ENCODE measurements at places on chromosomes 6 and 20. TPM values are rescaled to one million over a fixed set of nuclear protein-coding genes. Genes with fewer than 3 reads are reported as not detected.

Gene CHRNA4
- total RNA-seq = not detected

Gene CDH26
- 0.09 TPM for total RNA-seq

DNA sequence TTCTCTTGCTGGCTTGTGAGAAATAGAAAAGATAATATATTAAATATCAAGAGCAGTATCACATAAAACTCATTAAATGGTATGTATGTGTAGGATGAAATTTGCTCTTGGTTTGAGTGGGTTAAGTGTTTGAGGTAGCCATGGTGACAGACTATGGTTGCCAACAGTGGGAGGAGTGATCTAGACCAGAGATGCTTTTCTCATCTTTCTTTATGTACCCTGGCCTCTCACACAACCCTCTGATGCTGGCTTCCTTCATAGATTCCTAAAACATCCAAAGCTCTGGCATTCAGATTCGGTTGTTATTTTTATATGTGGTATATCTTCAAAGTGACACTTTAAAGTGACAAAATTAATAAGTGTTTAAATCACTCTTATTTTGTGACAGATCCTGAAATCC, 9.0 kb upstream of the MLIP start:
- no peaks in the 10 kb centered on the region for H3K36me3 ChIP-seq
- no peaks in the 10 kb centered on the region for H3K4me1 ChIP-seq
- no peak overlapping the region for H3K4me3 ChIP-seq

DNA sequence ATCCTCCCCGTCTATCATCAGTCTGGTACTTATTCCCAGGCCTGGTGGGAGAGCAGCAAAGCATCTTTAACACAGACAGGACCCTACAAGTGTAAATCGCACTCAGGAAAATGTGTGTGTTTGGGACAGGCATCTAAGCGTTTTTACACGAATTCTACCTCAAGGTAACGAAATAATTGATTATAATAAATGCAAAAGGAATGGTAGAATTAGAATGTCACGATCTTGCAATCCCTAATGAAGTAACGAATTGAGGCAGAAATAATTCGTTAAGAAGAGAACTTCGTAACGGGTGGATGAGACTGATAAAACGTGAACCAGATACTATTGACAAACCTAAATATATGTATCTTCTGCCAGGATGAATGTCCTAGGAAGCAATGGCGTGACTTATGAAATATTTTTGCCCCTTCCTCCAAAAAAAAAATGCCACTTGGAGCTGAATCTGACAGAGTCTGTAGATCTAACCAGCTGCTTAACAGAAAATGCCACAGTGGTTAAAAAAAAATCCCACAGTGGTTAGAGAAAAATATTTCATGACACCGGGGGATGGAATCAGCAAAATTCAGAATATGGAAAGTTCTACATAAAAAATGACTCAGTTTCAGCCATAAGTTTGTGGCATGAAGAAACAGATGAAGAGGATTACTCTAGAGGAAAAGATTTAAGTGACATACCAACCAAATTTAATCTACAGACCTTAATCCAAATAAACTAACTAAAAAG, 68.7 kb downstream of the F13A1 start:
- no peak overlapping the region for H3K27ac ChIP-seq
- H3K36me3 ChIP-seq = no peaks in the 10 kb centered on the region
- DNase-seq = no peak
- H3K4me1 ChIP-seq = no peaks in the 10 kb centered on the region

DNA sequence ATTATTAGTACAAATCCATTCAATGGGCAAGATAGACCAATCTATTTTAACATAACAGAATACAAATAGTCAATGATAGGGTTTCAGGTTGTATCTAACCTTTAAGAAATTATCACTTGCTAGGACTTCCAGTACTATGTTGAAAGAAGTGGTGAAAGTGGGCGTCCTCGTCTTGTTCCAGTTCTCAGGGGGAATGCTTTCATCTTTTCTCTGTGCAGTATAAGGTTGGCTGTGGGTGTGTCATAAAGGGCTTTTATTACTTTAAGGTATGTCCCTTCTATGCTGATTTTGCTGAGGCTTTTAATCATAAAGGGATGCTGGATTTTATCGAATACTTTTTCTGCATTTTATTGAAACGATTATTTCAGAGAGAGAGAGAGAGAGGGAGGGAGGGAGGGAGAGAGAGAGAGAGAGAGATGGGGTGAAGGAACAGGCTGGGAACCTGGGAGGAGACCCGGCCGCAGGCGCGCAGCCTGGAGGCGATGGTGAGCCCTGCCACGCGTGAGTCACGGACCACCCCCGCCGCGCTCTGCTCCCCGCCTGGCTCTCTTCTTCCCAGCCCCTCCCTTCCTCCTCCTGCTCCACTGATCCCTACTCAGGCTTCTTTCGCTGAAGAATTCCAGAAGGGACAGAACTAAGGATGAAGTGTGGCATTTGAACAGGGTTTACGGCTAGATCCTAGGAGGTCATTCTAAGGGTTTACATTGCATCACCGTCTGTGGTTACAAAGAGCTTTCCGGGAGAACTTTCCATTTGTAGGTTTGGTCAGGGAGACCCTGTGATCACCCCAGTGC, 45.5 kb upstream of the HLA-E start:
- H3K36me3 ChIP-seq = no peaks in the 10 kb centered on the region
- H3K4me1 ChIP-seq = peaks cover 8% of the 10 kb centered on the region
- no peak overlapping the region for H3K27ac ChIP-seq
- H3K27me3 ChIP-seq = peaks cover 57% of the 10 kb centered on the region
- no peak for DNase-seq
- no peak overlapping the region for H3K4me3 ChIP-seq

GRCh38 chr6:22888163-22888752, 318.9 kb downstream of the HDGFL1 start:
- no peak overlapping the region for H3K4me3 ChIP-seq
- peaks cover 57% of the 10 kb centered on the region for H3K4me1 ChIP-seq
- no peak for DNase-seq
- H3K36me3 ChIP-seq = no peaks in the 10 kb centered on the region

DNA sequence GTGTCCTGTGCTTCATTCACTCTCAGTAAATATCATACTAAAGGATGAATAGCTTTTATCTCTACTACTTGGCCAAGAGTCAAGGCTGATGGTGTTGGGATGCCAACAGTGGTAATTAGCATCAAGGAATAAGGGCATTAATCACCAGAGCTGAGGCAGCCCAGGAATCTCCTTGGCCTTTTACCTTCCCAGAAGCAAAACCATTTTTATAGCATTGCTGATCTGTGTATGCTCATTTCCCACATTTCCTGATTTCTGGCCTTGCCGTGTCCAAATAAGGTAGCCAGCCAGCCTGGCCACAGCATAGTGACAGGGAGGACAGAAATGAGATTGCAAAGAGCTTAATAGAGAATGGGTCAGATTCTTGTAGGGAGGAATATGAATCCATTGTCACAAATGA, 76.7 kb upstream of the FOXO3 start:
- no peak for DNase-seq
- no peak overlapping the region for H3K27ac ChIP-seq
- H3K27me3 ChIP-seq = no peaks in the 10 kb centered on the region
- H3K36me3 ChIP-seq = peaks cover 24% of the 10 kb centered on the region

GRCh38 chr6:80793411-80793810, 686.9 kb downstream of the BCKDHB start:
- no peak overlapping the region for H3K27ac ChIP-seq
- H3K27me3 ChIP-seq = no peaks in the 10 kb centered on the region
- H3K36me3 ChIP-seq = no peaks in the 10 kb centered on the region
- no peak for DNase-seq

GRCh38 chr6:40342723-40343122, 244.4 kb downstream of the LRFN2 start:
- H3K36me3 ChIP-seq = peaks cover 5% of the 10 kb centered on the region
- H3K4me3 ChIP-seq = no peak overlapping the region
- no peaks in the 10 kb centered on the region for H3K4me1 ChIP-seq
- H3K27ac ChIP-seq = no peak overlapping the region

DNA sequence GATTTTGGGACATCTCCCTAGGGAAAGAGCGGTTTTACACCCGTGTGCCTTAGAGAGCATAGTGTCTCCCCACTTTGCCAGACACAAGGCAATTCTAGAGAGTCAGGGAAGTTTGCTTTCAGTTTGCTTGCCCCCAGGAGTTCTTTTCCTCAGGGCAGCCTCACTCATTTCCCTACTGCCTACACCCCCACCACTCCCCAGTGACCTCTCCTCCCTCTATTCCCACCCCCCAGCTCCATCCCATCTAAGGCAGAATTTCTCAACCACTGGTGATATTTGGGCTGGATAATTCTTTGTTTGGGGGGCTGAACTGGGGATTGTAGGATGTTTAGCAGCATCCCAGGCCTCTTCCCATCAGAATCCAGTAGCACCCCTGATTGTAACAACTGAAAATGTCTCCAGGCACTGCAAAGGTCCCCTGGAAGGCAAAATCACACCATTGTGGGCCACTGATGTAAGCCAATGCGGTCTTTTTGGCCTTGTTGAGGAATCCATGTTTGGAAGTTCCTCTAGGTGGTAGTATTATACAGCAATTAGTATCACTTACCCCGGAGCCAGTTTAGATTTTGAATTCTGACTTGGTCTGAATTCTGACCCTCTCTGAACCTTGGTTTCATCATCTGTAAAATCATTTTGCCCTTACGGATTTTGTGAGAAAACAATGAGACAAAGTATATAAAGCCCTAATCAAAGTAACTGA, 1.3 kb downstream of the EPPIN start:
- H3K27ac ChIP-seq = no peak overlapping the region
- no peaks in the 10 kb centered on the region for H3K36me3 ChIP-seq
- peak; percentile 14 for DNase-seq
- H3K4me3 ChIP-seq = no peak overlapping the region

GRCh38 chr6:91181416-91181815, 594.5 kb upstream of the MAP3K7 start:
- DNase-seq = no peak
- H3K4me1 ChIP-seq = no peaks in the 10 kb centered on the region
- no peak overlapping the region for H3K27ac ChIP-seq
- H3K36me3 ChIP-seq = no peaks in the 10 kb centered on the region
- no peaks in the 10 kb centered on the region for H3K27me3 ChIP-seq

DNA sequence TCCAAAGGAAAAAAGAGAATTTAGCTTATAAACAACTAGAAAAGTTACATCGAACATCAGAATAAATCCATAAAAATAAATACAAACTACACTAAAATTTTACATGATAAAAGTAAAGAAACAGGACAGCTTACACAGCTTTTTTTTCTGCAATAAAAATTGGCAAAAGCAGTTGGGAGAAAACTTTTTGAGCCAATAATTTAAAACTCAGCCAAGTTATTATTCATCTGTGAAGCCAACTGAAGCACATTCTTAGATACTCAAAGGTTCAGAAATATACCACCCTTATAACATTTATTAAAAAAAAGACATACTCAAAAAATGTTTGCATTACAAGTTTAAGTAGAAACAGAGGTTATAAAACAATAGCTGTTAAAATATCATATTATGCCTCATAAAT, 23.7 kb upstream of the RSPO3 start:
- no peak for DNase-seq
- no peaks in the 10 kb centered on the region for H3K4me1 ChIP-seq
- H3K27me3 ChIP-seq = peaks cover 9% of the 10 kb centered on the region
- H3K4me3 ChIP-seq = no peak overlapping the region
- no peak overlapping the region for H3K27ac ChIP-seq

DNA sequence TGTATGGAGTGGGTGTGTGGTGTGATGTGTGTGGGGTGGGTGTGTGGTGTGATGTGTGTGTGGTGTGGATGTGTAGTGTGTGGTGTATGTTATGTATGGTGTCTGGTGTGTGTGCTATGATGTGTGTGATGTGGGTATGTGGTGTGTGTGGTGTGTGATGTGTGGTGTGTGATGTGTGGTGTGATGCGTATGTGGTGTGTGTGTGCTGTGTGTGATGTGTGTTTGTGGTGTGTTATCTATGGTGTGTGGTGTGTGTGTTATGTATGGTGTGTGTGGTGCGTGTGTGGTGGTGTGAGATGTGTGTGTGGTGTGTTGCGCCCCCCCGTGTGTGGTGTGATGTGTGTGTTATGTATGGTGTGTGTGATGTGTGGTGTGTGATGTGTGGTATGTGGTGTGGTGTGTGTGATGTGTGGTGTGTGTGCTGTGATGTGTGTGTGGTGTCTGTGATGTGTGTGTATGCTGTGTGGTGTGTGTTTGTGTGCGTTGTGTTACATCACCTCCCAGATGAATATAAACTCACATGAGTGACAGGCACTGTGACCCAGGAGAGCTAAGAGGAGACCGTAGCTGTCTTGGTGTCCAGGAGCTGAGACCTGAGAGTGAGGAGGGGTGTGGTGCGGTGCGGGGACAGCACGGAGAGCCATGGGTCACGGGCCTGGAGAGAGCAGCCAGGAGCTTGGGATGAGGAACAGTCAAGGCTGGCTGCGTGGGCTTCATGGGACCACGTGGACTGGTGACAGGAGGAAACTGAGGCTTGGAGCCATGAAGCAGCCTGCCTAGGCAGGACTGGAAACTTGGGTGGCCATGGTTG, 8.8 kb downstream of the DLGAP4 start:
- DNase-seq = no peak
- no peaks in the 10 kb centered on the region for H3K4me1 ChIP-seq
- H3K27me3 ChIP-seq = peaks cover 24% of the 10 kb centered on the region
- H3K36me3 ChIP-seq = no peaks in the 10 kb centered on the region
- H3K4me3 ChIP-seq = no peak overlapping the region

Measured in HFFc6 (cell line).